DMS153 (cell line): ENCODE measurements at places on chromosomes 4 and X.

- no peak for DNase-seq
Measured at GRCh38 chrX:10076765-10077164, 80.0 kb upstream of the CLCN4 start.

- no peak for DNase-seq
Measured at GRCh38 chr4:82678051-82678450, 116.3 kb upstream of the TMEM150C start.

DNA sequence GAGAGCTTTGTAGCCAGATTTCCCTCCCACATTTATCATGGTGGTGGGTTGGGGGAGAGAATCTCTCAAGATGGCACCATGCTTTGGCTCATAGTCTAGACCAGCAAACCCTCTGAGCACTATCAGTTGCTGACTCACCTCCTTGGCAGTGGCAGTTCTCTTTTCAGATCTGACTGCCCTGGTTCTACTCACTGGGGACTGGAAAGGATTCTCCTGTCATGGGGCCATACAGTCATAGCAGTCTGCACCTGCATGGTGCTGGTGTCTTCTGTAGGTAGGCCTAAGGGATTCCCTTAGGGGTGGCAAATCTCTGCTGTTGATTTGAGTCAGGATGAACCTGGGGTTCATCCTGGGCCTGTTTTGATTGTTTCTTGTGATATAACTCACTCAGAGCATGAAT lies 2.6 kb downstream of the TEX13B start:
- DNase-seq, result no peak

DNA sequence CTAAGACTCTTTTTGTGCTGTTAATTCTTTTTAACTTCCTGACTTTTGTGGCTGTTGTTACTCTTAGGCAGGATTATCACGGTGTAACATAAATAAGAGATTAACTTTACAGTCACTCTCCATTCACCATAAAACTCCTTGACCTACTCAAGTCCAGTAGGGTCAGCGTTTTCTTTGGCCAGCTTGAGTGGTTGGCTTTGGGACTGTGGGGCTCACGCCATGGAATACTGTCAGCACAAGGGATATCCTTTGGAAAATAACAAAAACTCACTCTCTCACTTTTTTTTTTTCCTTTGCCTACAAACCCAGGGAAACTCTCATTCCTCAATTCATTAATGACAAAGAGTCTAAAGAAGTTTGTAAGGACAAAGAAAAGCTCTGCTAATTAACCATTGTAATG lies 89.4 kb upstream of the TLL1 start:
- DNase-seq, result no peak

GRCh38 chr4:123893011-123893981 lies 496.7 kb downstream of the SPRY1 start:
- DNase-seq, result no peak

- no peak for DNase-seq
Measured at GRCh38 chrX:104567506-104567905, 1.5 kb downstream of the IL1RAPL2 start.

DNA sequence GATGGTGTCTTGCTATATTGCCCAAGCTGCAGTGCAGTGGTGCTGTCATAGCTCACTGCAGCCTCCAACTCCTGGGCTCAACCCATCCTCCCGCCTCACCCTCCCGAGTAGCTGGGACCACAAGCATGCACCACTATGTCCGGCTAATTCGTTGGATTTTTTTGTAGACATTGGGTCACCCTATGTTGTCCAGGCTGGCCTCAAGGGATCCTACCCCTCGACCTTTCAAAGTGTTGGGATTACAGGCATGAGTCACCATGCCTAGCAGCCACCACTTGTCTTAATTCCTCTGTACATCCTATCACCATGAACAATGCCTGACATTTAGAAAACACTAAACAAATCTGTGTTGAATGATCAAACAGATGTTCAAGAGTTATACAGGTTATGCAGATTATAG lies 76.7 kb downstream of the NLGN4X start:
- no peak for DNase-seq
